ENCODE measurements at places on chromosomes 3 and 15.

GRCh38 chr3:128607710-128608048 is 42.9 kb downstream of the RPN1 start:
- no peak for DNase-seq

- no peak for DNase-seq
Measured at GRCh38 chr3:175916191-175916934, 1057.2 kb downstream of the NAALADL2 start.

- DNase-seq: no peak
Measured at GRCh38 chr3:172915911-172916514, 165.5 kb downstream of the ECT2 start.

DNA sequence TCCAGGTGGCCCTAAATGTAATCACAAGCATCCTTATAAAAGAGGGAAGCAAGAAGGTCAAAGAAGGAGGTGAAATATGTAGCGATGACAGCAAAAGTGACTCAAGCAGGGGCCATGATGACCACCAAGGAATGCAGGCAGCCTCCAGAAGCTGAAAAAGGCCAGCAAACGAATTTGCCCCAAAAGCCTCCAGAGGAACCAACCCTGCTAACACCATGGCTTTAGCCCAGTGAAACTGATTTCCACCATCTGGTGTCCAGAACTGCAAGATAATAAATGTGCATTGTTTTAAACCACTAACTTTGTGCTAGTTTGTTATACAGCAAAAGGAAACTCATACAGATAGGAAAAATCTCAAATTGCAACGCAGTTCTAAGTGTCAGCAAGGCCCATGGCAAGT is 23.0 kb upstream of the RBSN start:
- DNase-seq: no peak

DNA sequence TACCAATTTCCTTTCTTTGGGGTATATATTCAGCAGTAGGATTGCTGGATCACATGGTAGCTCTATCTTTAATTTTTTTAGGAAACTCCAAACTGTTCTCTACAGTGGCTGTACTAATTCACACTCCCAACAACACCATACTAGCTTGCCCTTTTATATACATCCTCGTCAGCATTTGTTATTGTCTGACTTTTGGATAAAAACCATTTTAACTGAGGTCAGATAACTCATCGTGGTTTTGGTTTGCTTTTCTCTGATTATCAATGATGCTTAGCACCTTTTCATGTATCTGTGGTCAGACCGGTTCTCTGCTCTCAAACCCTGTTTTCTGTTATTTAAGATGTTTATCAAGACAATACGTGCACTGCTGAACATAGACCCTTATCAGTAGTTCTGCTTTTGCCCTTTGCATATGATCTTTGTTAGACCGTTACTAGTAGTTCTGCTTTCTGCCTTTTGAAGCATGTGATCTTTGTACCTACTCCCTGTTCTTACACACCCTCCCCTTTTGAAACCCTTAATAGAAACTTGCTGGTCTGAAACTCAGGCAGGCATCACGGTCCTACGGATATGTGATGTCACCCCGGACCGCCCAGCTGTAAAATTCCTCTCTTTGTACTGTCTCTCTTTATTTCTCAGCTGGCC is 474.3 kb downstream of the RSL24D1 start:
- DNase-seq: no peak

- DNase-seq: no peak
Measured at GRCh38 chr3:186760897-186761447, 22.4 kb upstream of the EIF4A2 start.

DNA sequence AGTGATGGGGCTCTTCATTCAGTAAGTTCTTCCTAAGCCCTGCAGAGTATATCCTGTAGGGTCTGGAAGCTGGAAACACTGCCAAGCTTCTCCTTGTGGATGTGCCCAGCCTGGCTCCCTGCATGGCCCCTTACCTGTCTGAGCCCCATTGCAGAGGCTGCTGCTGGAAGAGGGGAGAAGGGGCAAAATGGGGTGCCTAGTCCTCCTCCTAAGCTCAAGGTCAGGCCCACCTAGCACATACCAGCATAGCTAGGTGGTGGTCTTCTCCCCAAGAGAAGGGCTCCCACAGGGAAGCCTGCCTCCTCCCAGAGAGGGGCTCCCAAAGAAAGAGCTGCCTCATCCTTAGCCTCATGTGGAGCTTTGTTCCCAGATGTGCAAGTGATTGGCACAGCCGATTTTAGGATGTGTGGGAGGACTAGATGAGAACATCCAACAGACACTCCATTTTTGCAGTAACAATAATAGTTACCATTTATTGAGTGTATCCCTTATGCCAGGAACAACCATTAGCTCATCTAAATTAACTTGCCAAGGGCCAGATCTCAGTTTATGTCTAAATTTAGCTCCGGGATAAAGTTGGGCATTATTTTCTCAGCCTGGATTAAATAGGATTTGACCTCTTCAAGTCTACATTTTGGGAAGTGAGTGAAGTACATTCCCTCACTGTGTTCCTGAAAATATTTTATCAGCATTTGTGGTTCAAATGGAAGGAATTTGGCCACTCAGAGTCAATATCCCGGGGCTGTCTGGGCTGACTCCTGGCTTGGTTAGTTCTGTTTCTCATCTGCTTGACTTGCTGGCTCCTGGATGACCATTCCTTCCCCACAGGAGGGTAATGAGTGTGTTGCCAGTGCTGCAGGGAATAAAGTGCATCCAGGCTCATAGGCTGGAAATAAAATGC is 291.1 kb upstream of the ROPN1 start:
- no peak for DNase-seq

- DNase-seq: no peak
Measured at GRCh38 chr3:192409201-192409837, 318.0 kb downstream of the FGF12 start.

GRCh38 chr15:98231696-98232440 is 271.4 kb downstream of the ARRDC4 start:
- no peak for DNase-seq

- DNase-seq: no peak
Measured at GRCh38 chr3:52843108-52843865, 8.5 kb upstream of the MUSTN1 start.

DNA sequence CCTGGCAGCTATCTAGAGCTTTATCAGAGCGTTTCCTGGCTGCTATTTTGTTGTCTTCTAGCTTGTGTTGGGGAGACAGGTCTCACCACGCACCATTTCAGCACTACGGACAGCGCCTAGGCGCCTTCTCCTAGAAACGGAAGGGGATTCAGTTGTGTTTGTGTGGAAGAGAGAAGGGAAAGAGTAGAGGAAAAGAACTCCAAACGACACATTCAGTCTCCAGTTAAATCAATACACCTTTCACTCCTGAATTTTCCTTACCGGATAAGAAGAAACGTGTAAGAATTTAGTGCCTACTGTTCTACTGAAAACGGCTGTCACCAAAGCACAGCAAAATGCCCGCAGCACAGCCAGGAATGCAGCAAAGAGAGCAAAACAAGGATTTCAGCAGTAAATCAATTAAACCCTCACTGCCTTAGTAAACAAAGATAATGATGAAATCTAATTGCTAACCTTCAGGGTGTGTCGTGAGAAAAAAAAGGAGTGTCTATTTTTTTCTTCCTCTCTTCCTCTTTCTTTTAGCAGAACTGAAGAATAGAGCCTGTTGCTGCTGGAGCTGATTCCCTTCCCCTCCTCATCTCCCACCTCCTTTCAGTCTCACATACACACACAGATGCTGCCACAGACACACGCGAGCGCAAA is 412 bp upstream of the CTXN2 start:
- peak; percentile 28 for DNase-seq

GRCh38 chr3:180690061-180690460 is 10.8 kb upstream of the CCDC39 start:
- no peak for DNase-seq

DNA sequence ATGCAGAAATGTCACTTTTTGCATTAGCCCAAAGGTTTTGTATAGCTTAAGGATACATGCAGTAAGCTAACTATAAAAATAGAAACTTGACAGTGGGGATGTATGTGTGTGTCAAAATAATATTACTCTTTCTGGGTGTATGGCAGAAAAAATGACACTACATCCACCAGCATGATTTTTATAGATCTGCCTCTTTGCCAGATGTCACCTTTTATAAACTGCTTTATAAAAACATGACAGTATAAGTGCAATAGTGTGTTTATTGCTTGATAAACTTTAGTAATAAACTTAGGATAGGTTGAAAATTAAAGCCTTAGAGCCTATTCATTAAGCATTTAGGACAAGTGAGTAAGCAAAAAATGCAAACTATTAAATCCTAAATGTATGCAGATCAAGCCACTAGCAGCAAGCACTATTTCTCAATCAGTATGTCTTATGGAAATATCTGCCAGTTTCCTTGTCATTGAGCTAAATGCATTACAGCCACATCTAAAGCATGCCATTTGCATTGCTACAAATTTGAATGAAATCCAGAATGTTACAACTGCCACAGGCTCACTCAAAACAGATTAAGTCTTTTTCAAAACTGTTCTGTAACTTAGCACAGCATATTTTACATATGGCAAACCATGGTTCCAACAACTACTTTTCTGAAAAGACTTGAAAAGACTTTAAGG is 935.0 kb downstream of the FHIT start:
- no peak for DNase-seq

GRCh38 chr3:180870008-180870699 is 42.3 kb upstream of the FXR1 start:
- no peak for DNase-seq

- no peak for DNase-seq
Measured at GRCh38 chr3:88542916-88543315, 393.2 kb downstream of the C3orf38 start.

- no peak for DNase-seq
Measured at GRCh38 chr15:70586241-70586640, 177.1 kb downstream of the UACA start.

- peak; percentile 1 for DNase-seq
Measured at GRCh38 chr3:30227571-30228301, 378.7 kb upstream of the TGFBR2 start.

DNA sequence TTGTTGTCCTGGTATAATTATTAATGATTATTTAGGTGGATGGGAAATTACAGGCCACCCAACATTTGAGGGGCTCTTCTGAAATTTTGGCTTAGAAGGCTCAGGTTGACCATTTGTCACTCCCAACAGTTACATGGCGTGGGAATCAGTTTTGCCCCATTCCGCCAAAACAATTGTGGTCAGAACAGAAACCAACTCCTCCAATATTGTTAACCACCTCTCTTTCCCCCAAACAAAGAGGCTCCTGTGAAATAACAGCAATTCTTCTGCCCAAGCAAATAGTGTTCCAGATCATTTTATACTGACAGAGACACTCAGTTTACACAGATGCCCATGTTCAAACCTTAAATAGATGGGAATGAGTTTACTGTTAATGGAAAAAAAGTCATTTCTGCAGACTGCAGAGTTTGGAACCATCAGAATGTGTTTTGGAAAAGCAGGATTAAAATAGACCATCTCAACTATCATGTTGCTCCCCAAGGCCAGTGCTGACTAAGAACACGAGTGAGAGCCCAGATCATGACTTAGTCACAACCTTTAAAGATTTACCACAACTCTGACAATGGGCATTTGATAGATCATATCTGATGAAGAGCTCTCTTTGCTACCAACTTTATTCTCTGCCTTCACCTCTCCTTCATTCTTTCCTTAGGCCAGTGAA is 102.1 kb downstream of the DUT start:
- DNase-seq: no peak

- DNase-seq: no peak
Measured at GRCh38 chr15:66723826-66724731, 22.0 kb downstream of the SMAD6 start.

GRCh38 chr3:15973940-15974339 is 176.2 kb upstream of the ANKRD28 start:
- no peak for DNase-seq

GRCh38 chr3:31724116-31724515 is 191.4 kb downstream of the STT3B start:
- DNase-seq: no peak

DNA sequence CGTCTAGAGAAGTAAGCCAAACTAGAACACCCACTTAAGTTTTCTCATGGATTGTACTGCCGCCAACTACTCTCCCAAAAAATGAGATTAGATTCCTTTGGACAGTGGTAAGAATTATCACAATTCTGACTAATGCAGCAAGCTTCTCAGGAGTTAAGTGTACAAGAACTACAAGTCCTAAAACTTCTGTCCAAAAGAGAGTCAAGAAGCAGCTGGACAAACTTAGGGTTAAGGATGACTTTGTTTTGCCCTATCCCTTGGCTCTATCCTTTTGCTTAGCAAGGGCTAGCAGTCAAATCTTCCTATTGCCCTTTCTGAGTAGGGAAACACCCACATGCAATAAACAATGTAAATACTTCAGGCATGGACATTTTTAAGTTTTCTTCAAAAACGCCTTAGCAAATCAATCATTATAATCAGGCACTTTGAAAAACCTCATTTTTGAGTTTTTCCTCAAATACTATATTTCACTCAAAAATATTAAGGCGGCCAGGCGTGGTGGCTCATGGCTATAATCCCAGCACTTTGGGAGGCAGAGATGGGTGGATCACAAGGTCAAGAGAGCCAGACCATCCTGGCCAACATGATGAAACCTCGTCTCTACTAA is 19.5 kb downstream of the RAF1 start:
- no peak for DNase-seq

GRCh38 chr3:65712140-65712539 is 326.6 kb downstream of the MAGI1 start:
- no peak for DNase-seq

DNA sequence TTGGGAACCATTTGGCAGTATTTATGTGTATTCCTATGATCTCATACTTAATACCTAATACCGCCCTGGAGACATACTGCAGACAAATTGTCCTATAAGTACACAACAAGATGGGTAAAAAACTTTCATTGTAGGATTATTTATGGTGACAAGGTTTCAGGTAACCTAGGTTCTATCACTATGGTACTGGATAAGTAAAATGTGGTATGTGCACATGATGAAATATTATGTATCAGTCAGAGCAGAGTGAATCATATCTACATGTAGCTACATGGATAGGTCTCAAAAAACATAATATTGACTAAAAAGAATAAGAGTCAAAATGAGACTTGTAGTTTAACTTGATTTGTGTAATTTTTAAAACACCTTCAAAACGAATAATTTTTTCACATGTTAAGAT is 147.8 kb downstream of the LEKR1 start:
- DNase-seq: no peak

GRCh38 chr3:14780927-14781507 is 37.7 kb upstream of the FGD5 start:
- peak; percentile 5 for DNase-seq

GRCh38 chr15:48493763-48494225 is 151.7 kb downstream of the FBN1 start:
- DNase-seq: no peak

DNA sequence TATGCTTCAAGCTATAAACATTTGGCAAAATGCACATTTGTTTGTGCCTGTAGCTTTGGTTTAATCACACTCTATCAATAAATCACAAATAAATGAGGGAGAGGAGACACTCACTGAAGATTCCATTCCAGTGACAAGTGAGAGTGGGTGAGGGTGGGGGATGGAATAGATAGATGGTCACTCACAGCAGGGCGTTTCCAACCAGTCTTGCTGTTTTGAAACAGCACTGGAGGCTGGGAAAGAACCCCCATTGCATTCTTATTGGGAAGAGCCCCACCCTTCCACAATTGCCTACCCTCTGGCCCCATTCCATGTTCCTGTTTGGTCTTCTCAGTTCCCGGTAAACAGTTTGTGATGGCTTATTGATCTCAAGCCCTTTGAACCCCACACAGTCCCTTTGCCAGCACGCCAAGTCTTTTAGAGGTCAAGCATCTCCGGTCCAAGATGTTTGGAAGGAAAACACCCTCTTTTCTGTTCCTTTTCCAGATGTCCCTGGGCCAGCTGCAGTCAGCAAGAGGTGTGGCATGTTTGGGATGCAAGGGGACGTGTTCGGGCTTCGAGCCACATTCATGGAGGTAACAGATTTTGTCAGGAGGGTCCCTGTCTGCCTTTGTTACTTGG is 30.7 kb downstream of the LMCD1 start:
- no peak for DNase-seq

GRCh38 chr3:51916418-51916817 is 13.3 kb upstream of the IQCF1 start:
- no peak for DNase-seq

Measured in CD4-positive, alpha-beta T cell treated with Interleukin-21 for 1 hour (primary cell).